D341Med (cell line): ENCODE measurements at places on chromosomes 11 and 22.

GRCh38 chr22:37052386-37053309, 1.1 kb downstream of the KCTD17 start:
- DNase-seq: no peak

GRCh38 chr22:22571429-22571828, 12.4 kb upstream of the PRAME start:
- DNase-seq: no peak

DNA sequence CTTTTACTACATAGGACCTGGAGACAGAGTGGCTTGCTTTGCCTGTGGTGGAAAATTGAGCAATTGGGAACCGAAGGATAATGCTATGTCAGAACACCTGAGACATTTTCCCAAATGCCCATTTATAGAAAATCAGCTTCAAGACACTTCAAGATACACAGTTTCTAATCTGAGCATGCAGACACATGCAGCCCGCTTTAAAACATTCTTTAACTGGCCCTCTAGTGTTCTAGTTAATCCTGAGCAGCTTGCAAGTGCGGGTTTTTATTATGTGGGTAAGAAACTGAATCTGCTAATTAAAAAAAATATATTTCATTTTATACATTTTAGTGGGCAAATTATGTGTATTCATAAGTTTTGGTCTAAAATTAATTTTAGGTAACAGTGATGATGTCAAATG, 7.8 kb downstream of the BIRC3 start:
- DNase-seq: no peak

DNA sequence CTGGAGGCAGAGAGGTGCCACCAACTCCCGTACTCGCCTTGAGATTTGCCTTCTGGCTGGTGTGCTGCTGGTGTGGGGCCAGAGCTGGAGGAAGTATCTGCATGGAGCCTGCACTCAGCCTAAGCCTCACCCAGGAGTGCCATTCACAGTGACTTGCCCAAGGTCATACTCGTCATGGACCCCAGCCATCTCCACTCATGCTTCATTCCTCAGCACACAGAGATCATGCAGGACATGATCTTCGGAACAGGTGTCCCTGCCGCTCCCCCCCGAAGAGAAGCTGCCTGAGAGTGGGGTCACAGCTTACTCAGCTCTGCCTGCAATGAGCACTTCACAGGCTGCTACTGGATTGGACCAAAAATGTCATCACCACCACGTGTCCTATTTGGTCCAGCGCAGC, 49.0 kb downstream of the PC start:
- DNase-seq: no peak

DNA sequence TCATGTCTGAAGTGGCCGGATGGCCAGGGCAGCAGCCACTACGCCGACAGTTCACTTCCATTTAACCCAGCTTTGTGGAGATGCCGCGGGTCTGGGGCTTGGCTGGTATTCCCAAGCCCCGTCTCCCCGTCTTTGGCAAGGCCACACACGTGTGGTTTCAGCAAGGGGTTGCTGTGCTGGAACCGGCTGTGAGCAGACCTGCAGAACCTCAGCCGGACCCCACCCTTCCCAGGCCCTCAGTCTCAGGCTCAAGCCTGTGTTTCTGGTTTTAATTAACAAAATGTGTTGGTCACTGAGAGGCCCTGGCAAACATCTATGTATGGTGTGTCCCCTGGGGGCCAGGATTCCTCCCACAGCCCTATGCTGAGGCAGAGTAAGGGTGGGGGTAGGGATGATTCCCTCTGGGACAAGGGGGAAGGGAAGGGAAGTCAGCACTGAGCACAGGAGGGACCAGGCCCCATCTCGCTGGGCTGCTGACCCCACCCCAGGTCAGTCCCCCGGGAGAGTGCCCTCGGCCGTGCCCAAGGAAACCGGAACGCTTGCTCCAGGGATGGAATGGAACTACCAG, 9.3 kb downstream of the OSBPL5 start:
- DNase-seq: no peak

DNA sequence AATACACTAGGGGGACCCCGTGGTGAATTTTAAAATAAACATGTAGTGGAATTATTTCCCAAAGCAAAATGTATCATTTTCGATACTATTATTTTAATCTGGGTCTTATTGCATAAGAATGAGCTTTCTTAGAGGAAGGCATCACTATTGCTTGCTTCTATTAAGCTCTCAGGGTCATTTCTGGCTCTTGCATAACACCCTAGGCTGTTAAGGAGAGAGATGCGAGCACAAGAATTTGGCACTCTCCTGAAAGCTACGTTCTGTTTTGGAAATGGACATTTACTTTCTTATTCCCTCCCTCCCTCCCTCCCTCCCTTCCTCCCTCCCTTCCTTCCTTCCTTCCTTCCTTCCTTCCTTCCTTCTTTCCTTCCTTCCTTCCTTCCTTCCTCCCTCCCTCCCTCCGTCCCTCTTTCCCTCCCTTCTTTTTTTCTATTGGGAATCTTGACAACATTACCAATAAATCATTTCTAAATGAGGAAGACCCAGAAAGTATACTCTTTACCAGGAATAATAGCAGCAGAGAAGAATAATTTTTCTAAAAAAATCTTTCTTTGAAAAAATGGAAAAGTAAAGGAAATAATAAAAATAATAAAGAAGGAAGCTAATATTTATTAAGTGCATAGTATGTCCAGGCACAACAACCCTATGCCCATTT, 83.6 kb upstream of the BDNF start:
- DNase-seq: no peak

GRCh38 chr11:62553080-62553838, 6.7 kb upstream of the AHNAK start:
- peak; percentile 58 for DNase-seq

GRCh38 chr22:23240639-23241389, 60.5 kb downstream of the BCR start:
- DNase-seq: peak; percentile 62

DNA sequence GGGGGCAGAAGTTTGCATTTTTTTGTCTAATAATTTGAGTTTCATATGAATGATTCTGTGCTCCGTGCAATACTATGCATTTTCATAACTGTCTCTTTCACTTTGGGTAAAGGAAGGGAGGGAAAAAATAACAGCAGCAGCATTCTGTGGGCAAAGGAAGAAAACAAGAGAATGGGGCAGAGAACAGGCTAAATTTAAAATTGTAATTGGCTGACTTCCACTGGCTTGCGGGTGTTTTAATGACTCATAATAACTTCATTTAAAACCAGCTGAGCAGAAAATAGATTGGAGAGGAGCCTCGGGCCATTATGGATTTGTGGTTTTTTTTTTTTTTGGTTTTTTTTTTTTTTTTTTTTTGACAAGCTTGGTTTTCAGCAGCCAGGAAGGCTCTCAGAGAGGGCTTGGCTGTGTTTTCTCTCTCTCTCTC, 107.4 kb downstream of the ZBTB16 start:
- DNase-seq: no peak

- no peak for DNase-seq
Observed at GRCh38 chr11:75035256-75035655, 46.5 kb downstream of the NEU3 start.

- DNase-seq: peak; percentile 93
Observed at GRCh38 chr11:33015621-33016551, at the start of gene DEPDC7. Gene DEPDC7 (plus strand): TSS chr11:33015878. CDS start chr11:33015956, 78 bp downstream.

DNA sequence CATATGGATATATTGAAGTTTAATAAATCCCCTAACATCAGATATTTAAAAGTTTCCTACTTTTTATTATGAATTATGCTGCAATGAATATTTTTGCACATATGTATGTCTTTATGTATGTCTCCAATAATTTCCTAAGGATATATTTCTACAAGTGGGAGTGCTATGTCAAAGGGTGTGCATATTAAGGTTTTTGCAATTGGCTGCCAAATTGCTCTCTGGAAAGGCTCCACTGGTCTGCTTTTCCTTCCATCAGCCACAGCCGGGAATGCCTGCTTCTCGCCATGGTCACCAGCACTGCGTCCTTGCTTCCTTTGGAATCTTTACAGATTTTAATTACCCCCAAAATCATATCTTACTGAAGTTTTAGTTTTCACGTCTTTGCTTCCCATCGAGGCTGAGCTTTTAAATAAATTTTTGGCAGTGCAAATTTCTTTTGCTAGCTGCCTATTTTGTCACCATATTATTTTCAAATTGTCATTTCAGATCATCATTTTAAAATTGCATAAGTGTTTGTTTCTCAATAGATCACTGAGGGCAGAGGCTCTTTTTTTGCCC, 221.7 kb downstream of the SNX19 start:
- DNase-seq: no peak
